ENCODE measurements at places on chromosomes 6 and 20.

- no peak for DNase-seq
Observed at GRCh38 chr6:129795261-129795660, 65.9 kb downstream of the TMEM244 start.

DNA sequence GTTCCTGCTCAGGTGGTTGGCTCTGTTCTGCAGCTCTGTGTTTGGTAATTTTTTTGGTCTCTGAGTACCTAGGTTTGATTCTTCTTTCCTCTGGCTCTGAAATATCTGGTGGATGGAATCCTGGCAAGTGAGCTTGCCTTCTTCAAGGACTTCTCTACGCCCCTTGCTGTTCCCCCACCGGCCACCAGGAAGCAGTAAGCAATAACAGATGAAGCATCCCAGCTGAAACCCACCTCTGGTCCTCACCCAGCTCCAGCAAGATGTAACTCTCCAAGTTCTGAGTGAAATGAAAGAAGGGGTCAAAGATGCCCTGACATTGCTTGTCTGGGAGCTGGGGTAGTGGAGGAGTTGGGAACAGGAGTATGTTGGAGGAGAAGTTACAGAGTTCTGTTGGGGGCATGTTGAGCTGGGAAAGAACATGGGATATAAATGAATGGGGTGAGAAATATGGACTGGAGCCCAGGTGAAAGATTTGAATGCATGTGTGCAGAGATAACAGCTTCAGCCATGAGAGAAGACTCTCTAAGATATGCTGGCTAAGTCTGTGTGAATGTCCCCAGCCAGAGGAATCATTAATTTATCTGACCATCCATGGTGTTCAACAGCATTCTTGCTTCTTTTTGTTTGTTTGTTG is 51.3 kb upstream of the GLP1R start:
- peak; percentile 65 for DNase-seq

DNA sequence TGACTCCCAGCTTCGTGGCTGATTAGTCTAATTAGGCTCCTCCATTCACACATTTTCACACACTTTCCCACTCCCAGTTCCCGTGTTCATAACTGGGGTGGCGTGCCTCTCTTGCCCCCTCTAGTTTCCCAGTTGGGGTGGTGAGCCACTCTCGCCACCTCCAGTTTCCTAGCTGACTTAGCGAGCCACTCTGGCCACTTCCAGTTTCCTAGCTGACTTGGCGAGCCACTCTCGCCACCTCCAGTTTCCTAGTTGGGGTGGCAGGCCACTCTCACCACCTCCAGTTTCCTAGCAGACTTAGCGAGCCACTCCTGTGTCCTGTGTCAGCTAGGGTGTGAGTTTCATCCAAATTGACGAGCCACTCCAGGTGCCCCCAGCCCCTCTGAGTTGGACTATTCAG is 7.4 kb upstream of the GMPR start:
- DNase-seq: no peak

GRCh38 chr20:54148947-54149764 is 24.6 kb downstream of the CYP24A1 start:
- DNase-seq: no peak

GRCh38 chr20:41989935-41990635 is 371.9 kb upstream of the CHD6 start:
- peak; percentile 41 for DNase-seq

- DNase-seq: no peak
Observed at GRCh38 chr20:44085616-44086434, 101.2 kb downstream of the JPH2 start.

DNA sequence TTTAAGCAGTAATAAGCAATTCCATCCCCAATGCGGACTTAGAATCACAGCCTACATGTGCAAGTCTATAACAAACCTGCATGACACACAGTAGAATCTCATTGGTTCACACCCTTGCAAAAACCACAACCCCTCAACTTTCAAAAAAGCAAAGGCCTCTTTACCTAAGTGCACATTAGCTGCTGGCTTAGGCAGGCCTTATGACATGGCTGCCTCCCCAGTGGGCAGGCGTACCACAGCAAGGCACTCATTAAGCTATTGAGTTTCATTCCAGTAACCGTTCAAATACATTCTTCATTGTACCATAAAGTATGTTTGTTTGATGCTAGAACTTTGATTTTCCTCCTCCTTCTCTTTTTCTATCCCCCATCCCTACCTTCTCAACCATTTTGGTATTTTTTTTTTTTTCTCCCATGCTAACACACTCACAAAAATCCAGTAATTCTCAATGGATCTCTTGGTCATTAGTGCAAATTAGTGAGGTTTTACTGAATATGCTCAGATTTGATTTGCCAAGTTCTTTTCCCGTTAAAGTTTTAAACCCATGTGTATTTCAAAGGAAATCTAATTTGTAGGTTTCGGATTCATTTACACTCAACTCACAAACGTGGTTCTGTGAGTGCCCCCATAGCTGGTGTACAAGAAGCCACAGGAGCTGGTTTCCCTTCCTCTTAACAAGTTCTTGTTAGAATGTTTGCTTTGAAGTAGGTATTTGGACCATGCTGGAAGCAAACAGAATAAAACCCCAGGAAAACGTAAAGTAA is 460.4 kb upstream of the RUNX2 start:
- no peak for DNase-seq

DNA sequence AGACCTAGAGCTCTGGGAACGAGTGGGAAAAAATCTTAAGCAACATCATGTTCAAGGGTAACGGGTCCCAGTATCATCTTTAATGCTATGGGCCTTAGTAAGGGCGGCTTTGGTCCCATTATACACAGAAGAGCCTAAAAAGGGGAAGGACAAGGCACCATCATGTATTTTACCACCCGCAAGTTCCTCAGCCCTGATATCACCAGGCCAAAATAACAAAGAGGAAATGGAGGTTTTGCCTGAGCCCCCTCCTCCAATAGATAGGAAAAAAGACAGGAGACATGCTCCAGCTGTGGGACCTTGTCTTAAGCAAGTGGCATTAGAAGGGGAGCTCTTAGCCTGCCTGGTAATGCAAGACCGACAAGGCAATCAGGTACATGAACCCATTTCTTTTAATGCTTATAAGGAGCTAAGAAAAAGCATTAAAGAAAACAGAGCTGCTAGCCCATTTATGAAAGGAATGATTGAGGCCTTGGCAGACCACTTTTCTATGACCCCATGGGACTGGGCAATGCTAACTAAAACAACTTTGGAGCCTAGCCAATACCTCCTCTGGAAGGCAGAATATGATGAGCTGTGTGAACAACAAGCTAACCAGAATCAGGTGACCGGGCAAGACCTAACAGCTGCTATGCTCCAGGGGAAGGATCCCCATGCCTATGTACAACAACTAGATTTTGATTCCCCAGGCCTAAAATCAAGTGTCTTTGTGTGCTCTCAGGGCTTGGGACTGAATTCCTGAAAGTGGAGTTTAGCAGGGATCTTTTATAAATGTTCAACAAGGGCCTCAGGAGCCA is 23.2 kb downstream of the HLA-DPA1 start:
- DNase-seq: no peak

DNA sequence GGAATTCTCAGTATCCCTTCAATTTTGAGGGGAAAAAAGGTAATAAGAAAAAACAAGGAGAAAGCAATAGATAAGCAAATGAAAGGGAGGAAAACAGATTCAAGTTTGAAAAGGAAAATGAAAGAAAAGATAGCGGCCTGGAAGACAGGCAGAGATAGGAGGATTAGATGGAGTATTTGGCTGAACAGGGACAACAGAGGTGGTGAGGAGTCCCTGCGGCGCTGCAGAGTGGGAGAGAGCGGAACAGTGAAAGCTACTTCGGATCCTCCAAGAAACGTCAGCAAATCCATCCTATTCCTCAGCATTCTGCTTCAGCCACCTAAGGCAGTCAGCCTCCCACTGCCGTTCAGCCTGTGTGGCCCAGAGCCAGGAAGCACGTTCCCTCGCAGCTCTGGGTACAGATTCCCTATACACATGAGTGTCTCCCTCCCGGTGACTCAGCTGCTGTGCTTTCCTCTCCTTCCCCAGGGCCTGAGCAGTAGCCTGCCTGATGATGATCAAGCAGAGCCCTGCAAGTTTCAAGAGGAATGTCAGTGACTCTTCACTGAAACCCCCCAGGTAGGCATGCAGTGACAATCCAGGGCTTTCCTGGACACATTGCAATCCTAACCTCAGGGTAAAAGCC is 43.4 kb upstream of the CDYL start:
- DNase-seq: no peak

DNA sequence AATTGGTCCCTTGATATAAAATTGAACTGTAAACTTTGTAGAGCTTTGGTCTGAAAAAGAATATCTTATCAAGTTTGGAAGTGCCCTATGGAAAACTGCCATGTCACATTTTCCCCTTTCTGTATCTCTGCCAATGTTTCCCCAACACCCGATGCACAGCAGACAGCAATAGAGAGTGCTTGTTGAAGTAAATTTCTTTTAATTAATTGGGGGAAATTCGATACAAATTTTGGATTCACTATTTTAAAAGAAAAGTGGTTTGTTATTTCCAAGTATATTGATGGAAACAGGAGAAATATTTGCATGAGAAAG is 208.1 kb downstream of the OGFRL1 start:
- no peak for DNase-seq

- no peak for DNase-seq
Observed at GRCh38 chr6:141486942-141487341, 645.8 kb upstream of the GJE1 start.

- no peak for DNase-seq
Observed at GRCh38 chr6:49225471-49225870, 237.6 kb downstream of the MMUT start.

DNA sequence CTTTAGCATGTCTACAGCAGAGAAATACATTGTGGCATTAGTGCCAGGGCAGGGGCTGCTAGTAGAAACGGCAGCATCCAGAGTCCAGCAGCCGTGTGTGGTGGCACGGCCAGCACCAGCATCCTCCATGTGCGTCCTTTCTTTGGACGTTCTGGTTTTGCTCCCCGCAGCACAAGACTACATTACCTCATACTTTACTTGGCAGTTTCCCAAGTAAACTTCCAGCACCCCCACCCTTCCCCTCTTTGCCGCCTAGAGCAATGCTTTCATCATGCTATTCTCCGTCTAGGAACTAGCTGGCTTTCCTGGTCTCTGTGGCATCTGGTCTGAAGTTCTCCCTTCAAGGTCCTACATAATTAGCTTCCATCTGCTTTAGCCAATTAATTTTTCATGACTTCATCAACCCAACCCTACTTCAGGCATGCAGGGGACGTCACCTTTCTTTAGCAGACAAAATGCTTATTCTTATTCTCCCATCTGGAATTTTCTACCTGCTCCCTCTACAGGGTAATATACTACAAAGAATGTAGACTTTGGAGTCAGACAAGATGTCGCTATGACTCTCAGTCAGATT is 67.6 kb downstream of the BLOC1S5 start:
- DNase-seq: no peak

- no peak for DNase-seq
Observed at GRCh38 chr20:48760403-48760983, 67.3 kb downstream of the PREX1 start.

GRCh38 chr6:133741375-133741861 is 147.5 kb upstream of the TCF21 start:
- peak; percentile 31 for DNase-seq

- DNase-seq: no peak
Observed at GRCh38 chr6:111842271-111842822, 30.9 kb downstream of the FYN start.

All from D341Med (cell line).